ENCODE measurements at places on chromosomes 4 and X.

GRCh38 chrX:130834149-130834548 lies 68.9 kb downstream of the ENOX2 start:
- no peak for DNase-seq

DNA sequence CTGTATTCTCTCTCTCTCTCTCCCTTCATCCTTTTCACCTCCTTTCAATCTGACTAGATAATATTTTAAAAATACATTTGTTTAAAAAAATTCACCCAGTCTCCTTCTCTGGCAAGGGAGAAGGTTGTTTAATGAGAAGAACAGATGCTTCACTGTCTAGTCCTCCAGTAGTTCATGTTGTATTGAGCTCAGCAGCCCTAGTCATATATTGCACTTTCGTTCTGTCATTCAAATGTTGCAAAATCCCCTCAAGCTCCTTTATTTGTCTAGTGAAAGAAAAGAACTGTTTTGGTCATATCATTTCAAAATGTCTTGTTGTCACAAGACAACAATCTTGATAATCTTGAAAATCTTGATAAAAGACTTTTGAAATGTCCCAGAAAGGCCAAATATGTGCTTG lies 248.0 kb downstream of the GALNTL6 start:
- no peak for DNase-seq

DNA sequence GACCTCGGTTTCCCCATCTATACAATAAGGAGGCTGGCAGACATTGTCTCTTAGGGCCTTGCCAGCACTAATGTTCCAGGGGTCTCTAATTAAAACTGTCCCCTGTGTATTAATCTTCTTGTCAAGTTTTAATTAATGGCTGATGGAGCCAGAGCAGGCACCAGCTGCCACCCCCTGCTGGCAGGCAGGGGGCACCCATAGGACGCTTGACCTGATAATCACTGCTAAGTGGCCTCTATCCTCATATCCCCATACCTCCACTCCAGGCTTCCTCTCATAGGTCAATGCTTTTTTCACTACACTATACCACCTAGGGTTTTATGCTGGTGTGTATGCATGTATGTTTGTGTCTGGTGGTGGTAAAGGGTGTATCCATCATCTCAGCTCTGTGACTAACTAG lies 89.4 kb downstream of the EFNB1 start:
- DNase-seq, result no peak

- DNase-seq, result no peak
Observed at GRCh38 chr4:77593101-77593500, 12.5 kb upstream of the CXCL13 start.

GRCh38 chr4:41148931-41149330 lies 65.4 kb downstream of the APBB2 start:
- DNase-seq, result no peak

DNA sequence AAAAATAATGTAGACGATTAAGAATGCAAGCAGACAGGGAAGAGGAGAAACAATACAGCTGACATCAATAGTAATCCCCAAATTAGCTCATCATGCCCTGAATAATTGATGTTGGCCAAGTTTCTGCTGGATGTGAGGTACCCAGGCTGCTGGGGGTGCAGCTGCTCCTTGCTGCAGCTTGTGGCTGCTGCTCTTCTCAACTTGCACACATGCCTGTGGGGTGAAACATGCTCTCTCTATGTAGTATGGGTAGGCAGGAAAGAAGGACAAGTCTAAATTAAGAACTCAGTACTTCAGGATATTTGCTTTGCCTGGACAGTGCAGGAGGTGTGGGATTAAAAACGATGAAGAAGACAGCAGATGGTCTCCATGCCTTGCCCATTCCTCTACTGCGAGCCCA lies 16.7 kb downstream of the EDA2R start:
- DNase-seq, result no peak

GRCh38 chr4:19009881-19010280 lies 988.3 kb upstream of the LCORL start:
- DNase-seq, result no peak

DNA sequence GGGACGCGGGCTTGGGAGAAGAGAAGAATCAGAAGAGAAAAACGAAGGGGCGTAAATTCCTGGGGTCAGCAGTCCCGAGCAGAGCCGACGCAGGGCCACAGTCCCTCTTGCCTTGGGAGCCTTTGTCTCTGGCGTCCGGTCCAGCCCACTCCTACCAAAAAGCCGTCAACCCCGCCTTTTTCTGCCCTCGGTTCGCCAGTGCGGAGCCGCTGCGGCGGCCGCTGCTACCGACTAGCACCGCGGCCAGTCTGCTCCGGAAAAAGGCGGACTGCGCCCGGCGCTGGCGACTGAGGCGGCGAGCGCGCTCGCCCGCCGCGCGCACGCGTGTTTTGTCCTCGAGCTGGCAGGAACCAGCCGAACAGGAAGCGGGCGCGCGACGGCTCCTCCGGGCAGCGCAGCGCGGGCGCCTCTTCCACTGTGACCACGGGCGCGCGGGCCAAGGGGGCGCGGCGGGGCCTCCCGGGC lies 502 bp downstream of the HNRNPDL start:
- no peak for DNase-seq

- no peak for DNase-seq
Observed at GRCh38 chrX:39874202-39874816, 223.4 kb downstream of the BCOR start.

- DNase-seq, result no peak
Observed at GRCh38 chr4:100984901-100985300, 362.4 kb downstream of the PPP3CA start.

- DNase-seq, result no peak
Observed at GRCh38 chr4:41572516-41572915, 34.6 kb downstream of the LIMCH1 start.

DNA sequence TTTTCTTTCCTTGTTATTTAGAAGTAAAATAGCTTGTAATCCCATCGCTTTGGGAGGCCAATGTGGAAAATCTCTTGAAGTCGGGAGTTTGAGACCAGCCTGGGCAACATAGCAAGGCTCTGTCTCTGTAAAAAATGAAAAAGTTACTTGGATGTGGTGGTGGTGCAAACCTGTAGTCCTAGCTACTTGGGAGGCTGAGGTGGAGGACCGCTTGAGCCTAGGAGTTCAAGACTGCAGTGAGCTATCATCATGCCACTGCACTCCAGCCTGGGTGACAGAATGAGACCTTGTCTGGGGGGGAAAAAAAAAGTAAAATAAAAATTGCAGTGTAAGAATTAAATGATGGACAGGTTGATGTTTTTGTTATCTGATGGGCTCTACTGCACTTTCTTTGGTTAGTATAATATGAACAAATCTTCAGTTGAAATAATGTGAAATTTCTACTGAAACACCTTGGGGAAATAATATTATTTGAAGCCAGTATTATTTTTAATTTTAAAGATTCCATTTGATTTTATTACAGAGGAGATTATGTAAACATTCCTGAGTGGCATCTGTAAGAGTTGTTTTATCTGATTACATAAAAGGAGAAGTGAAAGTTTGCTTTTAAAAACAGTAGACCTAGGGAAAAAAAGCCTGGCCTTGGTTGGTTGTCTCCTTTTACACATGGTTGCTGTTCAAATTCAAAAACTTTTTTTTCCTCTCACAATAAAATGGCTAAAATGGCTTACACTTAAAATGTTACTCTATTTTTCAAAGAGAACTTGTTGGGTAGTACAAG lies 10.5 kb upstream of the NDUFC1 start:
- DNase-seq, result no peak

DNA sequence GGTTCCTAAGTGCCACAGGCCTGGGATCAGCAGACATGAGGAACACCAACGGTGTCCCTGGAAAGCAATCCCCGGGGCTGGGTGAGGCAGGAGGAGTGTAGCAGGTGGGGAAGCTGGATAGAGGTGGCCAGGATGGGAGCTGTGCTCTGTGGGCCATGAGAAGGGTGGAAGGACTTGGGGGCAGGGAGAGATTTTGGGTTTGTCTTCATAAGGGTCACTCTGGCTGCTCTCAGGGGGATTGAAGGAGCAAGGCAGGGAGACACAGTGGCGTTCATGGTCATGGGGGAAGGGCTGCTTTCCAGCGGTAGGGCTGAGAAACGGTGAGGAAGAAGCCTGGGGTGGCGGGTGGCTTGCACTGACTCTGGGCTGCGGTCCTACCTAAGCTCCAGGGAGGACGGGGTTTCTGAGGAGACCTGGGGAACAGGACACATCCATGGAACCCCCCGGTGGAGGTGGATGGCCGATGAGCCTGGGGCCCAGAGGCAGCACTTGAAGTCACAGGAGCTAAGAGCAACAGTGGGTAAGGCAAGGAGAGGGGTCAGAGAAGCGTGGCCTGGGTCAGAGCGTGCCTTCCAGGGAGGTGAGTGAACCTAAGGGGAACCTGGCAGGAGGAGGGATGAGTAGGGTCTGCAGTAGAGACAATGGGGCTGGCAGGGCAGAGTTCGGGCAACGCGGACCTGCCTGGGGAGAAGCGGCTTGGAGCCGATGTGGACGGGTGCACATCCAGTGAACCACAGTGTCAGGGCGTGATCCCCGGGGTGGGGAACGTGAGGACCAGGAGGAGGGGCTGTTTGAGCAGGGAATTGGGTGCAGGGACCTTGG lies 12.4 kb upstream of the CTBP1 start:
- DNase-seq, result no peak

GRCh38 chrX:108516184-108516583 lies 76.5 kb downstream of the COL4A5 start:
- DNase-seq, result no peak

- DNase-seq, result no peak
Observed at GRCh38 chr4:94676970-94677369, 80.8 kb upstream of the BMPR1B start.

DNA sequence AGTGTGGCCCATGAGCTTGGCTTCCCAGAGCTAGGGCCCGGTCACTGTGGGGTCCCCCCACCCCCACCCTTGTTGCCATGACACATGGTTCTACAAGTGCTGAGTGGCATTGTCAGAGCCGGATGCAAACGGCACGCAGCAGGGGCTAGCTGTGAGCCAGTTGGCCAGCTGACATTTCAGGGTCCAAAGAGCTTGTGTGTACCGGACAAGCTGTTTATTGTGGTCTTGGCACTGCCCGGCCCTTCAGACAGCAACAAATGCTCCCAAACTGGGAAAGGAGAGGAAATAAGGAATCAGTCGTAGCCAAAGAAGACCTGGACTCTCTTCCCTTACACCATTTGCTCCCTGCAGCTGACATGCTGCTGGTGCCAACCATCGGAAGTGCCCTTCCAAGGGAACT lies 36.8 kb downstream of the TSC22D3 start:
- no peak for DNase-seq

GRCh38 chr4:124105212-124105611 lies 607.3 kb downstream of the ANKRD50 start:
- DNase-seq, result no peak

Measured in NCI-H1048 (cell line).